ENCODE measurements at places on chromosomes 11 and 22.

GRCh38 chr22:33321466-33321865 lies 263.3 kb upstream of the SYN3 start:
- DNase-seq, result no peak

DNA sequence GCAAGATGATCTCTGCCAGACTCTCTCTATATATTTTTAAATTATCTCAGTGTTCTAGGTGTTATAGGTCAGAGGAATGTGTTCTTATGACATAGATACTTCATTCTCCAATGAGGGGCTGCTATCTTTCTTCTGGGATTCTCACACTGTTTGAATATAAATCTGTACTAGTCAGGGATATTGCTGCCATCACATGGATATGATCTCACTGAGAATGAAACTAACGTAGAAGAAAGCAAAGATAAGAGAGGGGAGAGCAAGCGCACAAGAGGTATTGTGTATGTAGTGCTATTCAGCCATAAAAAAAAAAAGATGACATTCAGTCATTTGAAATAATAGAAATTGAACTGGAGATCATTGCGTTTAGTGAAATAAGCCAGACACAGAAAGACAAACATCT lies 42.2 kb upstream of the SLC36A4 start:
- no peak for DNase-seq

- no peak for DNase-seq
Measured at GRCh38 chr11:37504060-37504611, 906.1 kb upstream of the RAG2 start.

- DNase-seq, result no peak
Measured at GRCh38 chr11:27291302-27291889, 71.6 kb downstream of the CCDC34 start.

DNA sequence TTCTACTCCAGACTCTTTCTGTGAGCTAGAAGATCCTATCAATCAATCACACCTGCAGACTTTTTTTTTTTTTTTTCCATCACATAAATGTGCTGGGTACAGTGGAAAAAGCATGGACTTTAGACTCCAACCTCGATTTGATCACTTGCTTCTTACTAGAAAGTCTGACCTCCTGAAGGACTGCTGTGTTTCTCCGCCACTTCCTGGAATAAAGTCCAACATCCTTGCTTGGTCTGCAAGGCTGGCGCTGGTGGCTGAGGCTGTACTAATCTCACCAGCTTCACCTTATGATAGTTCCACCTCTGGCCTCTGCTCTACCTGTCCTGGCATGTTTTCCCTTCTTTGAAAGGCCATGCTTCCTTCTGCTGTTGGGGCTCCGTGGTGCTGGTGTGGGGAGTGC lies 60.9 kb upstream of the SESN3 start:
- DNase-seq, result no peak

- no peak for DNase-seq
Measured at GRCh38 chr11:69914286-69915150, 95.3 kb upstream of the FGF3 start.

DNA sequence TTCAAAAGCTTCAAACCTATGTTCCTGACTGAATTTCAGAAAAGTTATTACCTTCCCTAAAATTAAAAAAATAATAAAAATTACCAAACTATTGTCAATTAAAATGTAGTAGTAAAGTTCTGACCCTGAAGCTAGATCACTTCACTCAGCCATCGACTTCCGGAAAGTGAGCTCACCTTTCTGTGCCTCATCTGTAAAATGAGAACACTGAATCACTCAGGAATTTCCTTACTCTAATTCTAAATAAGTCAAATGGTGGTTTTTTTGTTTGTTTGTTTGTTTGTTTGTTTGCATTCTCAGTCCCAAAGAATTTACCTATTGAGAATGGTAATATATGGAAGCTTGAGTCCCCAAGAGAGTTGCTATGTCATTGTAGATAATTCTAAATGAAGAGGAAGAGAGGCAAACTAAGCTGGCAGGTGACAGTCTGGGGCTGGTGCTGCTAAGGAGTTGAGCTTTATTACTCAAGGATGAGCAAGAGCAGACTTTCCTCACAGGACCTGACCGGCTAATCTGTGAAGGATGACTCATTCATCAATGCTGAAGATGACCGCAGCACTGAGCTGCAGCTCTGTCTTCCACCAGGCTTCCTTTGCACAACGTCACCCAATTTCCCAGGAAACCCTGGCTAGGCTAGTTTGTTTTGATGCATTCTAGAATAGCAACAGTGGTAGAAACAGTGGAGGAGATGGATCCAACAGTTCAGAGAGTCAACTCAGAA lies 248.8 kb downstream of the RAB38 start:
- DNase-seq, result no peak

- DNase-seq, result no peak
Measured at GRCh38 chr11:67367761-67368227, 5.6 kb downstream of the CLCF1 start.

- DNase-seq, result peak; percentile 48
Measured at GRCh38 chr11:104705490-104706190, 192.6 kb downstream of the CASP12 start.

GRCh38 chr22:27775758-27776649 lies 25.6 kb downstream of the MN1 start:
- DNase-seq, result no peak

DNA sequence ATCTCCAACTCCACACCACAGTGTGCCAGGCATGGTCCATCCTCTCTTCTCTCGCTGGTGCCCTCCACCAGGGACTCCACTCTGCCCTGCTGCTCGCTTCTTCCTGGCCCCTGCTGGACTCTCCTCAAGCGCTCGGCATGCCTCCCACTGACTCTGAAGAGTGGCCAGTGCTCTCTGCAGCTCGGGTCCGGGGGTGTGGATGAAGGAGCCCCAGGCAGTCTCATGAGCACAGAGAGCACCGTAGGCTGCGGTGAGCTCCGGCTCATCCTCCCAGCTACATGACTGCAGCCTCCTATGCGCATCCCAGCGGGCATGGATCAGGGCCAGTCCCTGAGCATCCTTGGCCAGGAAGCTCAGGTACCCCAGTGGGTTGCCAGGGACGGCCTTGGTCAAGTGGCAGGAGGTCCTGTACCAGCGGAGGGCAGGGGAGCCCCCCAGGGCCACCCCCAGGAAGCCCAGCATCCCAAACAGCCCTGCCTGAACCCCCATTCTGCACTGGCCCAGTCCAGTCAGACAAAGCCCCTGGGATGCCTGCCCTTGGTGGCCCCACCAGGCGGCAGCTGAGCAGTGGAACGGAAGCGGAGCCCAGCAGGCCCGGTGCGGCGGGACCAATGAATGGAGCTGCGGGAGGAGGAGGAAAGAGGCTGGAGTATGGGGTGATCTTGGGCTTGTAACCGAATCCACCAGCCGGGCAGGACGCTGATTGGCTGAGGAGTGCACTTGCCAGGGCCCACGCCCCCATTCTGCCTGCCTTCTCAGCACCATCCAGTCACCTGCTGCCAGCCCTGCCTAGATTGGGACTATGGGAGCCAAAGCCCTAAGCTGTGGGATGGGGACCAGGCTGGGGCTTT lies at the start of gene PLA2G3:
Gene PLA2G3, minus strand, starts transcription at position 643 of the 851 bp plus-strand sequence. Its CDS starts 154 bp downstream, at position 489.
- no peak for DNase-seq

GRCh38 chr11:122698392-122698791 lies 42.9 kb downstream of the UBASH3B start:
- no peak for DNase-seq

DNA sequence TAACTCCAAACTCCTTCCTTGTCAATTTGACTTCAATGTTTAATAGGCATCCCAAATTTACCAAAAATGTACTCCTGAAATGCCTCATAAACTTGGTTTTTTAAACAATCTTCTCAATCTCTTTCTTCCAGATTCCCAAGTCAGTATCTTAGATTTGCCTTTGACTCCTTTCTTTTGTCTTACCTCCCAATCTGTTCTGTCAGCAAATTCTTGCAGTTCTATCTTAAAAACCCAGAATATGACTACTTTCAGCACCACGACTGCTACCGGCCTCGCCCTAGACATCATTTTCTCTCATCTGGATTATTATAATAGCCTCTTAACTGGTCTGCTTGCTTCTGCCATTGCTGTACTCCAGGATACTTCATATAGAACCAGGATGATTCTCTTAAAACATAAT lies 7.9 kb downstream of the NLRP14 start:
- DNase-seq, result no peak

DNA sequence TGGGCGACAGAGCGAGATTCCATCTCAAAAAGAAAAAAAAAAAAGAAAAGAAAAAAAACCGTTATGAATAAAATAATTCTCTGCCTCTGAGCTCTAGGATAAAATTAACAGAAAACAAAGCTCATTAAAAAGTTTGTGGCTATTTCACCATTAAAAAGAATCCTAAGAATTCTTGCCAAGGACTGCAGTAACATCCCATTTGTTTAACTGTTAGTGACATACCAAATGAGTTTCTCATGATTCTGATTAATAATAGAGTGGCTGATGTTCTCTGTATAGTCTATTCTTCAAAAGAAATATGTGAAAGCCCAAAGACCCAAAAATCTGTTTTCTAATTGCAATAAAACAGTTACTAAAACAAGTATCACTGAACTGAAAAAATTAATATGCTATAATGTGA lies 19.7 kb downstream of the CLNS1A start:
- no peak for DNase-seq

GRCh38 chr11:113960702-113961330 lies 14.1 kb upstream of the HTR3A start:
- DNase-seq, result no peak

DNA sequence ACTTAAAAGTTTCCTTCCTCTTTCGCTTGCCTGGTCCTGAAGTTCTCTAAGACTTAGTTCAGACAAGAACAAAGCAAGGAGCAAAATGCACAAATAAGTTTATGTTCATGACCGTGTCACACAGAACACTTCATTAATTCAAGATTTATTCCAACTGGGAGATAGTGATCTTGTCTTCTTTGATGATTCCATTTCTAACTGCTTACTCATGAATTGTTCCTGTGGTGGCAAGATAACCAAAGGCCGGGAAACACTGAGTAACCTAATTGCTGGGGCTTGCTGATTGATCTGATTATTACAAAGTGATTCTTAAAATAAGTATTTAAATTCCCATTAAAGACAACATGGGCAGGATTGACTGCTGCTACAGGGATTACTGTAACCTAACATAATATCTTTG lies 1462.9 kb upstream of the RAG2 start:
- no peak for DNase-seq

DNA sequence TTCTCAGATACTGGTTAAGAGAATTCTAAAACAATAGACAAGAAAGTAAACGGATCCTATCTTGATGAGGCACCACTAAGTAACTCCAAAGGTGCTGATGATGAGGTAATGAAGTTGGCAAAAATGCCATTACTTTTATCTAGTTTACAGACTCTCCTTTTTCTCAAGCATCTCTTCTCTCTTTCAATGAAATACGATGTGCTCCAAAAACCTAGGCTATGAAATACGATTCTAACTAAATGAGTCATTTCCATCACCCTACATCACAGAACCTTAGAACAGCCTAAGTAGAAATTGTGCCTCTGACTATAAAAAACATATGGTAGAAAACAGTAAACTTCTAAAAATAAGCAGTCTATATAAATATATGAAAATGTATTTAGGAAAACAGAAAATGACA lies 58.9 kb upstream of the ARHGAP32 start:
- no peak for DNase-seq

DNA sequence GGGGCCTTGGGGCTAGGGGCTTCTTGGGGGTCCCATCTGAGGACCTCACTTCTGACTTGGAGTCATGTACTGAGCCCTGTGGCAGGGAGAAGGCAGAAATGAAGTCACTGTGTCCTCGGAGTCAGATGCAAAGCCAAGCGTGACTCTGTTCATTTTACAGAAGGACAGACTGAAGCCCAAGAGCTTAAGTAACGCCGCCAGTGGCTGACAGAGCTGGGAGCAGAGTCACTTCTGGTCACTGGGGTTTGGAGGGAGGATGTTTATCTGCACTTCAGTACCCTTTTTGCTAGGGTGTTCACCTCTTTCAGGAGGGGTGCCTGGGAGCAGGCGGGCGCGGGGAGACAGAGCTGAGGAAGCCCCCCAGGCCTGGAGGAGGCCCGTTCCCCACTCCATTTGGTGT lies 10.7 kb downstream of the CD6 start:
- no peak for DNase-seq

GRCh38 chr22:47155912-47156311 lies 393.5 kb downstream of the TBC1D22A start:
- DNase-seq, result no peak

DNA sequence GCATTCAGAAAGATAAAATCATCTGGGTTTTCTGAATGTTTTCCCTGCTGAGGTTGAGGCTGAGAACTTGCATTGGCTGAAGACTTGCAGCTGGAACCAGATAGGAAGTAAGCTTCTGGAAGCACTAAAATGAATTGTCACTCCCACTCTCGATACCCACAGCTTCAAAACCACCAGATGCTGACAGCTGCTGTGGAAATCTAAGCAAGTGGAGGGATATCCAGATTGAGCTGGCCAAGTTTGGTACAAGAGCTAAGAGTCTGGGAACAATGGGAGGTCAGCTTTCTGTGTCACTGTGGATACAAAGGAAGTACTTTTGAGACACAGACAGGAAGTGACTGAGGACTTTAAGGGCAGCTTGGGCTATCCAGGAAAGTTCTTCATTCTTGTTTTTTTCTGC lies 51.3 kb upstream of the CD44 start:
- DNase-seq, result peak; percentile 33

GRCh38 chr11:34155057-34155756 lies 49.8 kb downstream of the NAT10 start:
- no peak for DNase-seq

Data from activated CD4-positive, alpha-beta T cell treated with anti-CD3 and anti-CD28 coated beads, Interleukin-2, amount 50 U/mL, for 48 hours (primary cell).